ENCODE measurements at places on chromosomes 7 and 10. TPM values are rescaled to one million over a fixed set of nuclear protein-coding genes. Genes with fewer than 3 reads are reported as not detected.

The SCIN gene
- total RNA-seq, result 0.43 TPM

The RAPGEF5 gene
- 1.1 TPM for total RNA-seq

The ALKBH4 gene
- 10.0 TPM for total RNA-seq

The ZNF37A gene
- 9.5 TPM for total RNA-seq

The LRMDA gene
- 1.1 TPM for total RNA-seq
